NCI-H1105 (cell line): ENCODE measurements at places on chromosomes 12 and 14.

- DNase-seq, result no peak
Measured at GRCh38 chr12:62604871-62605270, 138.2 kb downstream of the MON2 start.

DNA sequence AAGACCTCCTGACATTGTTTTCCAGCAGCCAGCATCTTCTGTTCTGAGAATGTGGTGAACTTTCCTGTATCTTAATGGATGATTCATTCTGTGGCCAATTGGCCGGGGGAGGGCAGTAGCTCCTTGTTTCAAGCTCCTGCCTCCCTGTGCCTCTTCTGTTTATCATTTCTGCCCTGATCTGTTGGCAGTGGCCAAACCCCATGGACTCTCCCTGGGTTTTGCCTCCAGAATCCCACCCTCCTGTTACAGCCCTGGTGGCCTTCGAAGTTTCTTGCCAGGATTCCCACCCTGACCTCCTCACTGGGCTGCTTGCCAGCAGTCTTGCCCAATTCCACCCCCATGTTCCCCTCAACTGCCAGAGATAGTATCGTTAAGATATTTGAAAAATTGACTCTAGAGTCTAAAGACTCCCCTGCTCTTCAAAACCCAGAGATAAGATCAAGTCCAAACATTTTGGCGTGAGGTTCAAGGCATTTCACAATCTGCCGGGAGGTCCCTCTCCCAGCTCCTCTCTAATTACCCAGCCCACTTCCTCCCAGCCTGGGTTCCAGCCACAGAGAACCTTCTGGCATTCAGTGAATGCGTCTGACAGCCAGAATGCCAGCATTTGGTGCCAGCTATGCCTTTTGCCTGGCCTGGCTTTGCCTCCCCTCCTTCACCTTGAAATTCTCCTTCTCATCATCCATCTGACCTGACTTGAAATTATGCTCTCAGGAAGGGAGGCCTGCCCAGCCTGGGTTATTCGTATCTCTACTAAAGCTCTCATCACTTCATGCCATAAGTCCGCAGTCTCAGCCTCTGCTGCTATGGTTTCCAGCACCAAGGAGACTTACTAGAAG is 37.7 kb upstream of the TXNRD1 start:
- no peak for DNase-seq

DNA sequence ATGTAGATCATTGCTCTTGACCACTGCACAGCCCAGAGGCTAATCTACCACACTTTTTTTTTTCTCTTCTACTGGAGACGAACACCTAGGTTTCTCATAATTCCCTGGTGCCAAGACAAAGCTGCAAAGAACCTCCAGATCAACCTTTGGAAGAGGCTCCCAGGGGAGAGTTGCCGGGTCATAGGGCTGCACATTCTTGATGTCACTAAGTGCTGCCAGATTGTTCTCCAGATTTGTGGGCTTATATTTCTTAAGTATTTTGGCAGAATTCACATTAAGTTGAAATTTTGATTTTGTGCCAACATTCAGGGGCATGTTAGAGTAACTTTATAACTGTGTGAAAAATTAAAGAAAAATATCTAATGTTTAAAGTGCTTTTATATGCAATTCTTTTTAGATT is 13.5 kb upstream of the PDZRN4 start:
- no peak for DNase-seq

- DNase-seq, result peak; percentile 90
Measured at GRCh38 chr14:60648934-60649874, at the start of gene SIX1. Gene SIX1 (minus strand): TSS chr14:60649477. CDS start chr14:60649189, 288 bp downstream.

GRCh38 chr12:57230381-57231155 is 1.1 kb downstream of the SHMT2 start:
- no peak for DNase-seq
